ENCODE measurements at places on chromosomes 12 and 14. TPM values are rescaled to one million over a fixed set of nuclear protein-coding genes. Genes with fewer than 3 reads are reported as not detected.

KRT78 gene
- total RNA-seq, result not detected

CCNK gene
- total RNA-seq, result 21.7 TPM

HOXC4 gene
- total RNA-seq, result 0.19 TPM

POTEG gene
- not detected for total RNA-seq

HOXC11 gene
- not detected for total RNA-seq

NOC4L gene
- total RNA-seq, result 9.0 TPM

ZNF891 gene
- total RNA-seq, result 1.1 TPM

RTL1 gene
- not detected for total RNA-seq

TGFB3 gene
- total RNA-seq, result 7.3 TPM

UNC79 gene
- total RNA-seq, result 0.28 TPM

TBC1D30 gene
- total RNA-seq, result 0.85 TPM

MGST1 gene
- total RNA-seq, result 54.4 TPM

CCDC177 gene
- under 0.01 TPM for total RNA-seq

All from regular cardiac myocyte (primary cell).